GM23248 (cell line): ENCODE measurements at places on chromosomes 11 and 22. TPM values are rescaled to one million over a fixed set of nuclear protein-coding genes. Genes with fewer than 3 reads are reported as not detected.
A peak's percentile ranks its signal among the peaks of the same experiment; 100 is the strongest.

The P4HA3 gene
- 24.3 and 26.4 TPM in 2 replicates for total RNA-seq

DNA sequence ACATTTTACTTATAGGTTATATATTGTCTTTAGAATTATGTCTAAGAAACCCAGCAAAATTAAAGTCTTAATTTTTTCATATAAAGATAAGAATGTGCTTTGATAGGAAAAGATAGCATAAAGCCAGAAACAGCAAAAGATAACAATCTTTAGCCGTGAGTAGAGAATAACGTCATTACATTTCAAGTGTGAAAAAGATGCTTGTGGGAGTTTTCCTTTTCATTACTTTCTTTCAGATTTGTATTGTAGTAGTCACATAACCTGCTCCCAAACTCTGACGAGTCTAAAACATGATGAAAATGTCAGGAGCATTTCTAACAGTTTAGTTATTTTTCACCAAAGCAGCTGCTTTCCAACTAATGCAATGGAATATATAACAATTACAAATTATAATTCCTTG is 31.3 kb downstream of the ARFGAP3 start:
- no peak for DNase-seq

DNA sequence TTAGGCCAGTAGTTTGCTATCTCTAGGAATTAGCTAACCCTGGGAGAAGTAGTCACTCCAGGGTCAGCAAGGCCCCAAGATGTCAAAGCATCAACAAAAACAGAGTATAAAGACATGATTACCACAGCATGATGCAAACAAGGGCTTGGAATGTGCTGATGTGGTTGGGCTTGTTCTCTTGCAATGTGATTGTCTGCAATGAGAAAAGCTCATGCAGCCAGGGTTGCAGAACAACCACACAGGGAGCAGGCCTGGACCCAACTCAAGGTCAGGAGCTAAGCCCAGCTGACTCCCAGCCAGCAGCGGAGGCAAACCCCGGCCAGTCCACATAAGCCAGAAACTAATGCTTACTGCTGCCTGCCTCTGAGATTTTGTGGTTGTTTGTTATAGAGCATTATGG is 132.4 kb upstream of the ZC3H12C start:
- peak; percentile 81 for DNase-seq

GRCh38 chr22:26409719-26410335 is 19.2 kb upstream of the ASPHD2 start:
- DNase-seq: no peak

The SC5D gene
- 25.5 and 32.7 TPM in 2 replicates for total RNA-seq

GRCh38 chr11:78158987-78159652 is 19.7 kb upstream of the ALG8 start:
- DNase-seq: no peak

- DNase-seq: no peak
Measured at GRCh38 chr11:95455228-95455970, 224.4 kb upstream of the SESN3 start.

GRCh38 chr11:21810650-21811049 is 382.2 kb upstream of the ANO5 start:
- DNase-seq: no peak

The GCAT gene
- total RNA-seq: 36.1 and 73.7 TPM in 2 replicates

DNA sequence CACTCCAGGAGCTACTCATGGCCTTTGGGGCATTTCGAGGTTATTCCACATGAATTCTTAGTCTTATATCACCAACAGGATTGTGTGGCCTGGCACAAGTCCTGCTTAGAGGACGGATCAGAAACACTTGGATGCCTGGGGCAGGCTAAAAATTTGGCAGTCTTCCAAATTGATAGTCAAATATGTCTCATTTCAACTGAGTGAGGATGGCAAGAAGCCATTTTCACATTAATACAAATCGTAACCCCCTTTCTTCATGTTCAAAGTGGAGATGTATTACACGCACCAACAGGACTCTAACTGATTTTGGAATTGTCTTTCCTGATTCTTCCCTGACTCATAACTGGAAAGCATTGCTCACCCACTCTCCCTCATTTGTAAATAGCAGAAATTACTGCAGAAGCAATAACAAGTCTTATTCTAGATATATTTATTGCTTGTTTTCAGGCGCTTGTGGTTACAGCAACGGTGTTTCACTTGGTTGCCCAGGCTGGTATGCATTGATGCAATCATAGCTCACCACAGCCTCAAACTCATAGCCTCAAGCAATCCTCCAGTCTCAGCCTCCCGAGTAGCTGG is 10.3 kb upstream of the CCDC86 start:
- peak; percentile 56 for DNase-seq

The SREBF2 gene
- 26.5 and 31.9 TPM in 2 replicates for total RNA-seq

DNA sequence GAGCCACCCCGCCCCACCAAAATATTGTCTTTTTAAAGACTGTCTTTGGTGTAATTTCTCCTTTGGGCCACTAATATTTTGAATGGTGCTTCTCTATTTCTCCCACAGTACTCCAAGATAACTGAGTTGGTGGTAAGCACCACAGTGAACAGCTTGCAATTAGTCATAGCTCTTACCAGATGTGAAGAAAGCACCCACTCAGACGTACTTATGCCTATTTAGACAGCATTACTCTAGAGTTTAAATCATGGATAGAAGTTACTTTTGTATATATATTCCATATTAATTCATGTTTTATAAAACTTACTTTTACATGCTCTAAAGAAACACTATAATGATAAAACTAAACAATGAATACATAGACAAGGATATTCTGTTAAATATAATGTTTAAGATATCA is 12.7 kb downstream of the ANO3 start:
- DNase-seq: peak; percentile 60

GRCh38 chr11:86156397-86156955 is 87.6 kb upstream of the PICALM start:
- DNase-seq: no peak

The MMP3 gene
- total RNA-seq: 16.1 and 19.1 TPM in 2 replicates

DNA sequence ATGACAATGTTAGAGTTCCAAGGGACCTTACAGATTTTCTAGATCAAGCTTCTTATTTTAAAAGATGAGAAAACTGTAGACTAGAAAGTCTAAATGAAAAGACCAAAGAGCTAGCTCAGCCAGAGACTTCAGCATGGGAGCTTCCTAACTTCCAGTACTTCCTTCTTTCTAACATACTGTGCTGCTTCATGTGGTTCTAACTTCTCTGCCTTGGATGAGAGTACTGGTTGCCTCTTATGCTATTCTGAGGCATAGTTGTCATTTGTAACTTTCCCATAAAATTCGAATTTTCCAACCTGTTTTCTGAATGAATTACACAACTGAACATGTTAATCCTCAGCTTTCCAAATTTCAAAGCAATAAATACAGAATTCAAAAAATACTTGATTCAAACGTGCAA is 1.8 kb downstream of the MTMR2 start:
- no peak for DNase-seq

The CARD10 gene
- total RNA-seq: 4.4 and 8.3 TPM in 2 replicates

DNA sequence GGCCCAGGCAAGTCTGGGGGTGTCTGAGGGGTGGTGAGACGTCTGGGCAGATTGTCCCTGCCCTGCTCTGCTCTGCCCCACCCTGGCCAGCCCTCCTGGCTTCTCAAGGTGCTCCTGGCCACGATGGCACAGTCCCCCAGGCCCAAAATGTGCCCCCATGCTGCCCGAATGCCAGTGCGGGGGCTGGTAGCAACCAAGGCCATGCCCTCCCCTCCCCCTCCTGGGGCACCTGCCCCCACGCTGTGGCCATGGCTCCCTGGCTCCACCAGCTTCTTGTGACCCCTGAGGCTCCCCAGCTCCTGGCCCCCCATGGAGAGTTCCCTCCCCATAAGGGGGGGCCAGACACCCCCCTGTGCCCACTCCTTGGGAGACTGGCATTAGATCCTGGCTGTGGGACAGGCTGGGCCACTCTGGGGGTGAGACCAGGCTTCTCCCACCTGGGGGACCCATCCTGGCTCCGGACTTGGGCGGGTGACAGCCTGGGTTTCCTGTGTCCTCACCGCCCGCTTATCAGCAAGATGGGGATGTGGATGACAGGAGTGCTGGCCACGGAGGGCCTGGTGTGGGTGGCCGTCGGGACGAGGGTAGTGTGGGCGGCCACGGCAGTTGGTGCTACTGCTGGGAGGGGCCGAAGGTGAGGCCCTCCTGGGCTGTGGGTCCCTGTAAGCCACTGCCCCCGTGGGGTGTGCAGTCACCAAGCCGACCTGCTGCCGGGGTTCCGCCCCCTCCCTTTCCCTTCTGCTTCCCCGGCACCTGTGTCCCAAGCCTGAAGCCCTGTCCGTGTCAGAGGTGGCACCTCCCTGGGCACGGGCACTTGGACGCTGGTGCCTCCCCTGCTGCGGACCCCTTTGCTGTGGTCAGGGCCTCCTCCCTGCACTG is 15.9 kb upstream of the MUC6 start:
- DNase-seq: no peak

DNA sequence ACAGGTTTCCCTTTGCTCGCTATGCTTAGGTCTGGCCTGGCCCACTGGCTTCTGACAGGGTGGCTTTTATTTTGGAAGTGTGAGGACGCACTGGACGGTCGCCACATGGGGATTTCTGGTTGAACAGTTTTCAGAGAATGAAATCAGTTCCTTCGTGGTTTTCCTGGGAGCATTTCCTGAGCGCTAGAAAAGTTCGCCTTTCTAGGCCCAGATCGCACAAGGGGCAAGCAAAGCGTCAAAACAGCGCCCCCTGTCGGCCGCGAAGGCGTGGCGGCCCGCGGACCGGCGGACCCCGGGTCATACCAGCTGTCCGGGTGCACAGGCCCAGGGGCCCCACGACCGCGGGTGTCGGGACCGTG is 12.7 kb upstream of the CYP2R1 start:
- DNase-seq: peak; percentile 74

DNA sequence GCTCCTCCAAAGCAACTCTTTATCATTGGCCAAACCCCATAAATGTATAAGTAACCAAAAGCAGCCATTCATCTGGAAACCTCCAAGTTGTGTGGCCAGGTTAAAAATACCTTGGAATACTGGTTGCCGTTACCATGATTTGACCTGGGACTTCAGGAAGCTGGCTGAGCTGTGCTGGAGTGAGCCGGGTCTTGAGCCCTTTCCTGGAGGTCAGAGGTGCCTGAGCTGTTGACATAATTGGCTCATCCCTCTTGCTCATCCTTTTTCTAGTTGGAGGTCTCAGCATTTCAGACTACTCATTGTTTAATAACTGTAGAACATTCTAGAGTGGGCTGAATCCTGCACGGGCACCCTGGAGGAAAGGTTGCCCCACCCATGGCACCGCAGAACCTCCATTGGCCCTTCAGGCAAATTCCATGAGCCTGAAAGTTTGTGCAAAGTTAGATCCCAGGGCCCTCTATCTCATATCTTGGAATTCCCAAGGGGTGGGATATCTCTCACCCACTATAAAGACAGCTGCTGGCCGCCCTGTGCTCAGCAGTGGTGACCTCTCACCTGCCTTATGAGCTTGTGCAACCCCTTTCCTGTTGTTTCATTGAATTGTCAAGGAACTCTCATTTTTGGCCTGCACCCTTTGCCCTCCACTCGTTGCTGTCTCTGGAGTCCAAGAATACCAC is 77.0 kb downstream of the C22orf31 start:
- no peak for DNase-seq

The KRTAP5-8 gene
- not detected in 2 replicates for total RNA-seq

The ZNRF3 gene
- 1.8 and 3.9 TPM in 2 replicates for total RNA-seq

GRCh38 chr11:26332572-26332915 is 614 bp downstream of the ANO3 start:
- DNase-seq: peak; percentile 17

DNA sequence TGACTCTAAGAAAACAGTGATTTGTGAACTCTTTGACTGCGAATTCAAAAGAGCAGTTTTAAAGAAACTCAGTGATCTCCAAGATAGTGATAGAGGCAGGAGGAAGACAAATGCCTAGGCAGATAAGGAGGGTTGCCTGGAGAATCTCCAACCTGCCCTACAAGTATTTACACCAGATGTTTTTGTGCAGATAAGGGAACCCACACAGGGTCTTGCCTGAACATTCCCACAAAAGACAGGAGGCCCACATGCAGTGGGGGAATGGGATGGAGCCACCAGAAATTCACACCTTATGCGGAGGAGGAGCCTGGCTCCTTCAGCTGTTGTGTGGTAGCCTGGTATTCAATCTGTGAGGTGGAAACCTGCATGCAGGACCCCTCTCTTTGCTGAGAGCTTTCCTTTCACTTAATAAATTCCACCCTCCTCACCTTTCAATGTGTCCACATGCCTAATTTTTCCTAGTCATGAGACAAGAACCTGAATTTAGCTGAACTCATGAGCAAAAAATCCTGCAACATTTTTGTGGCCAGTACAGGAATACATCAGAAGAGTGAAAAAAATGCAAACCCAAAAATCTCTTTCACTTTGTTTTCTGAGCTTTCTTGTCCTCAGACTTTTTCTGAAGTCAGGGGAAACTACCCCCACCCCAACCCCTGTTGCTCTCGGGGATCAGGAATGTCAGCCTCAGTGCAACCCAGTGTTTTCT is 8.1 kb upstream of the GLYAT start:
- peak; percentile 56 for DNase-seq

DNA sequence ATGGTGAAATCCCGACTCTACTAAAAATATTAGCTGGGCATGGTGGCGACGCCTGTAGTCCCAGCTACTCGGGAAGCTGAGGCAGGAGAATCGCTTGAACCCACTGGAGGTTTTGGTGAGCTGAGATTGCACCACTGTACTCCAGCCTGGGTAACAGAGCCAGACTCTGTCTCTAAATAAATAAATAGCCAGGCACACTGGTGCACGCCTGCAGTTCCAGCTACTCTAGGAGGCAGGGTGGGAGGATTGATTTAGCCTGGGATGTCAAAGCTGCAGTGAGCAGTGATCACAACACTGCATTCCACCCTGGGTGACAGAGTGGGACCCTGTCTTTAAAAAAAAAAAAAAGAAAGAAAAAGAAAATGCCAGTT is 17.4 kb downstream of the SUSD2 start:
- no peak for DNase-seq

GRCh38 chr22:24175160-24175808 is 6.0 kb upstream of the SUSD2 start:
- peak; percentile 86 for DNase-seq

- no peak for DNase-seq
Measured at GRCh38 chr11:17606233-17607082, 59.4 kb downstream of the OTOG start.
